ENCODE measurements at places on chromosomes 16 and 17.
A peak's percentile ranks its signal among the peaks of the same experiment; 100 is the strongest.

DNA sequence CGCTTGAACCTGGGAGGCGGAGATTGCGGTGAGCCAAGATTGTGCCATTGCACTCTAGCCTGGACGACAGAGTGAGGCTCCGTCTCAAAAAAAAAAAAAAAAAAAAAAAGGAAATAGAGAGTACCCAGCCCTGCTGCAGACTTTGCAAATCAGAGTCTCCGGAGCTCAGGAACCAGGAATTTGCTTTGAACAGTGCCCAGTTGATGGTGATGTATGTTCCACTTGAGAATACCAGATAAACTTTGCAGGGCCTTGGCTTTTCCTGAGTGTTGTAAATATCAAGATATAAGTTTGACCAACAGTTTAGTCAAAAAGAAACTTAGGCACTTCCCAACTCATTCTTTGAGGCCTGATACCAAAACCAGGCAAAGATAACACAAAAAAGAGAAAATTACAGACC is 30.6 kb upstream of the MAP3K14 start:
- no peak for DNase-seq

- DNase-seq = no peak
Observed at GRCh38 chr16:65540901-65541300, 419.0 kb upstream of the CDH11 start.

- DNase-seq = no peak
Observed at GRCh38 chr16:70651524-70651923, 5.2 kb downstream of the IL34 start.

DNA sequence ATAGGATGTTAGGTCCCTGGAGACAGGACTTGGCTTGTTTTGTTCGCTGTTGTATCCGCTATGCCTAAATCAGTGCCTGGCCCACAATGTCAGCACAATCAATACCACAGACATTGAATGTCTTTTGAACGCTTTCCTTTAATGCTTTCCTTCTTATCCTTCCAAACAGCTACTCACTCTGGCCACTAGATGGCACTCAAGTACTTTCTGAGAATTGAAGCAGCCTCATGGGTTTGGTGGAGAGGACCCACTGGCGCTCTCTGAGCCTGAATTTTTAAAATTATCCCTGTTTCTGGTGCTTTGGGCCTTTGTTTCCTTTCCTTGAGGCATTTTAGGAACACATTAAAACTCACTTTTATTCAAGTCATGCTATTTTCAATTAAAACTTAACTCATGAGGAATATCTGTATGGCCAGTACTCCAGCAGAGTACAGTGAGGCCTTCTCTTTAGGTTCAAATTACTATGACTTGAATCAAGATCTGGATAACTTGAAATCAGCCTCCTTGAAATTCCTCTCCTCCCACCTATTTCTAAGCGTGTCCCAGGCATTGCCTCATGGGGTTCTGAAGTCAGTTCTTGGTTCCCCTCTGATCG is 3.2 kb upstream of the NLRP1 start:
- peak; percentile 21 for DNase-seq

DNA sequence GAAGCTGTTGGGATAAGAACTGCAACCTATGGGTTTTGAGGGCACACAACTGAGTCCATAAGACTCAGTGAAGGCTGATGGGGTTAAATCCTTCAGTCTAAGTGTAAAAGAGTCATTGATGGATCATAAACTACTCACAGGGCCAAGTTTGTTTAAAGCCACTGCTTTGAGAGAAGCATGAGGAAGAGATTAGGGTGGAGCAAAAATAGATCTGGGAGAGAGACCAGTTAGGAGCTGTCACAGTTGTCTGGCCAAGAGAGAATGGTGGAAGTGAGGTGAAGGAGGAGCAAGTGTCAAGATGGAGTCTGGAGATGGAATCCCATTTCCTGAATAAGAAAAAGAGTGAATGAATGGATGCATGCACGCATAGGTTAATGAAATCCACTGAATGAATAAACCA is 379.1 kb upstream of the CDH11 start:
- DNase-seq = no peak

- DNase-seq = no peak
Observed at GRCh38 chr17:18004884-18005305, 32.2 kb downstream of the DRC3 start.

GRCh38 chr17:45364531-45365390 is 47.9 kb upstream of the MAP3K14 start:
- no peak for DNase-seq

GRCh38 chr16:88368036-88368435 is 14.7 kb upstream of the ZNF469 start:
- DNase-seq = no peak

DNA sequence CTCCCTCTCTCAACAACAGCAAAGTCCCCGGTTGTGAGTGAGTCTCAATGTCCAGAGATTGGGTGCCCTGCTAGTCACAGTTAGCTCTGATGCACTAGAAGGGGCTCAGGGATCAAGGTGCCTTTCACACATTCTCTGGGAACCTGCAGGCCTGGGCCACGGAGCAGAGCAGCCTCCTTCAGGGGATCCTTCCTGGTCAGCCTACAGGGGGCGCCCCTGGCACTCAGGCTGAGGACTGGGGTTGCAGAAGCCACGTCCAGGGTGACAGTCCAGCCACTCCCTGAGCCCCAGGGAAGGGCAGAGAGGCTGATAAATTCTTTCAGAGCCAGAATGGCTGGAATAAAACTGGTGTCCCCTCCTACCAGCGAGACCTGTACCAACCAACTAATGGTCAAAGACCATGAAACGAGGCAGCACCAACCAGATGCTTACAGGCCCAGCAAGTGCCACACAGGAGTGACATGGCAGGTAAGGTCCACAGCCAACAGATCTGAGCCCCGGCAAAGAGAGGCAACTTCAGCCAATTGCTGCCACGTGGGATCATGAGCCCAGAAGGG is 43.5 kb downstream of the ST3GAL2 start:
- no peak for DNase-seq

DNA sequence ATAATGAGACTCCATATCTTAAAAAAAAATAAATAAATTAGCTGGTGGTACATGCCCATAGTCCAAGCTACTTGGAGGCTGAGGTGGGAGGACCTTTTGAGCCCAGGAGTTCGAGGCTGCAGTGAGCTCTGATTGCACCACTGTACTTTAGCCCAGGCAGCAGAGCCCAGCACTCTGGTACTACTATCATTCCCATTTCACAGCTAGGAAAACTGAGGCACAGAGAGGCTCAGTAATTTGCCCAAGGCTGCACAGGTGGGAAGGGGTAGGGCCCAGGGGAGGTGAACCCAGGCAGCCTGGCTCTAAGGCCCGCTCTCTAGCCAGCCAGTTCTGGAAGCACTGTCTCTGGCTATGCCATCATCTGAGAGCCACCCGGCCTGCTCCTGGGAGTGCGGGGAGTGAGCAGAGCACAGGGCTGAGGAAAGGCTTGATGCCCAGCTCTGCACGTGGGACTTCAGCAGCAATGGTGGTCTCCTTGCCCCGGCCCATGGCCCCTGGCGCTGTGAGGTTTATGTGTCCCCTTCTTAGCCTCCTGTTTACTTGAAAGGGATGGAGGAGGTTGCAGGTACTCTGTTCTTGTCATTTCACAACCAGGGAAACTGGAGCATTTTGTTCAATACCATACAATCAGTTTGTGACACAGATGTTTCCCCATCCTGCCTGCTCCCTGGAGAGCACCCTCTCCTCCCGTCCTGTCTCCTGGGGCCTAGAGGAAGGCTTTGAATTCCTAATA is 222.3 kb downstream of the KATNIP start:
- DNase-seq = no peak

- DNase-seq = no peak
Observed at GRCh38 chr17:36825113-36825512, 112.2 kb upstream of the LHX1 start.

GRCh38 chr16:27803775-27804549 is 254.0 kb downstream of the KATNIP start:
- no peak for DNase-seq

DNA sequence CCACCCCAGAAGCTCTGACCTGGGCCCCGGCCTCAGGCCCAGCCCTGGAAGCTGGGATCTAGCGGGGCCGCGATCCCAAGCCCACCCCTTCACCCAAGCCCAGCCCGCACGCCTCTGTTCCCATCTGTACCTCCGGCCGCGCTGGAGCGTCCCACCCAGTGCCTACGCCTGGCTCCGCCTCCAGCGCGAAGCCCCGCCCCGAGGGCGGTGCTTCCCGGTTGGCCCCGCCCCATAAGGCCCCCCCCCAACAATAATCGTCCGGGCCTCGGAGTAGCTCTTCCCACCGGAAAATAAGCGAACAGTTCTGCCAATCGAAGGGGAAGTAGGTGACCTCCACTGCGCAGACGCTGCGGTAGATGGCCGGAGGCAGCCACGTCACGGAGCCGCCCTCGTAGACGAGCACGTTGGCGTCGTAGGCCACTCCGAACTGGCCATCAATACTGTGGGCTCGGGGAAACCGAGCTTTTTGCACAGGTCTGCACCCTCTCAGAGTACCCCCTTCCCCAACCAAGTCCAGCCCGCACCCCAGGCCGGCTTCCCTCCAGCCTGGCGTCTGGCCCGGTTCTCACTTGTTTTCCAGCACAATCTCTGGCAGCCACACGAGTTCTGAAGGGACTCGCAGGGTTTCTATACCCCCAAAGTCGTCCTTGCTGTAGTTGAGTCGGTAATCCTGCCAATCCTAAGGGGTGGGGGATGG is 1.1 kb downstream of the CHRNE start:
- DNase-seq = no peak

DNA sequence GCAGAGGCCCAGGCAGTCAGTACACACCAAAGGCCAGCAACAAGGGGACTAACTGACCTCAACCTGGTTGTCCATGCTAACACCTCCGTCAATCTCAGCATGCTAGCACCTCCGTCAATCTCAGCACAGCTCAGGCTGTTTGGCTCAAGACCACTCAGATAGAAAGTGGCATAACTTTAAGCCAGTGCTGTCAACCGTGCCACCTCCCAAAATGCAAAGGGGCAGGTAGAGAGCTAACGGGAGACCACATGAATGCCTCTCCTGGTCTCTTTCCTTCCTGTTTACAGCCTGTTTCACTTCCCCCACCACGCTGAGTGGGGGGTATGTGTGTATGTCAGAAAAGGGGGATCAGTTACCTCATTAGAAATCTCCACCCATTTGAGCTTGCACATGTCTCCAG is 3.3 kb downstream of the UBTF start:
- DNase-seq = no peak

DNA sequence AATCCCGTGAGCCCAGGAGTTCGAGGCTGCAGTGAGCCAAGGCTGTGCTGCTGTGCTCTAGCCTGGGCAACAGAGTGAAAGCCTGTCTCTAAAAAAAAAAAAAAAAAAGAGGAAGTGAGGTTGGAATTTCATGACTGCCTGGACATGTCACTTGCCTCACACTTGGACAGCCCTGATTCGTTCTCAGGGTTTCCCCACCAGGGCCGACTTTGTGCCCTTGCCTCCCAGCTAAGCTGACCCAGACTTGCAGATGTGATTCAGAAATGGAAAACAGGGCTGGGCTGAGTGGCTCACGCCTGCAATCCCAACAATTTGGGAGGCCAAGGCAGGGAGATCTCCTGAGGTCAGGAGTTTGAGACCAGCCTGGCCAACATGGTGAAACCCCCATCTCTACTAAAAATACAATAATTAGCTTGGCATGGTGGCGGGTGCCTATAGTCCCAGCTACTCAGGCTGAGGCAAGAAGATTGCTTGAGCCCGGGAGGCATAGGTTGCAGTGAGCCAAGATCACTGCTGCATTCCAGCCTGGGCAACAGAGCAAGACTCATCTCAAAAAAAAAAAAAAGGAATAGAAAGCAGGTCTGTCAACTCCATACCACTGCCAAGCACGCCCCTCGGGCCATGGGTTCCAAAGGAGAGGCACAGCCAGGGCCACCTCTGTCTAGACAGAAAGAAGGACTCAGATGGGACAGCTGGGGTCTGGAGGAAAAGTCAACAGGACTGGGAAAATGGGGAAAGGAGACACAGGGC is 46.9 kb downstream of the SOCS1 start:
- DNase-seq = no peak

DNA sequence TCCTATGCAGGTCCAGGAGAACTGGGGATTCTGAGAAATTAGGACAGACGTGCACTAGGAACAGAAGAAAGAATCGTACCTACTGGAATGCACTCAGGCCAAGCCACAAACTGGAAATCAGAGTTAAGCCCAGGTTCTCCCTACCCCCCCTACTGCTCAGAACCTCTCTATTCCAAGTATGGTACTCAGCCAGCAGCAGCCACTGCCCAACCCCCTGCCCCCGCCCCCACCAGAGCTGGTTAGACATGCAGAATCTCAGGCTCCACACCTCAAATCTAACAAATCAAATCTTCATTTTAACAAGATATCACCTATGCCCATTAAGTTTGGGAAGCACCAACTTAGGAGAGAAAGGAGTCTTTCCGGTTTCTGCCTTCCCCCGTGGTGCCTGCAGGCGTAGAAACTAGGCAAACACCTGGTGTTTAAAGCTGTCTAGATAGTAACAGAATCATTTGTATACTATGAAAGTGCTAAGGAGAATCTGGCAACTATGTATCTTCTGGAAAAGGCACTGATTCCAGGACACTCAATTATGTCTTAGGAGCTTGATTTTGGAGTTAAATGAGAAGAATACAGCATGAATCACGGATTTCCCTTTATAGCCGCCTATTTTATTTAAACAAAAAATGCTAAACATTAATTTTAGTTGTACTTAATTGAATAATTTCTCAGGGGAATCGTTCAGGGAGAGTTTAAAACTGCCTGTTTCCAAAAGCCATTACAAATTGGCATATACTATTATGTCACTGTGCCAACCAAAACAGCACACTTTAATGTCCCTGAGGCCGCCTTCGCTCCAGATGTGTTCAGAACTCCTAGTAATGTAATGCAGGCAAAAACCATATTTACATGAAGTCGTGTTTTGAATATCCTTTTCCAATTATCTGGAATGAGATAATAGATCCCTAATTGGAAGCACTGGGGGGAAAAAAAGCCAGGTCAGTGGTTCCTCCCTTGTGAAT is 166.5 kb downstream of the STX8 start:
- DNase-seq = no peak

- DNase-seq = peak; percentile 45
Observed at GRCh38 chr16:73771196-73772064, 525.2 kb upstream of the PSMD7 start.

- no peak for DNase-seq
Observed at GRCh38 chr16:56915336-56916119, 16.4 kb upstream of the HERPUD1 start.

DNA sequence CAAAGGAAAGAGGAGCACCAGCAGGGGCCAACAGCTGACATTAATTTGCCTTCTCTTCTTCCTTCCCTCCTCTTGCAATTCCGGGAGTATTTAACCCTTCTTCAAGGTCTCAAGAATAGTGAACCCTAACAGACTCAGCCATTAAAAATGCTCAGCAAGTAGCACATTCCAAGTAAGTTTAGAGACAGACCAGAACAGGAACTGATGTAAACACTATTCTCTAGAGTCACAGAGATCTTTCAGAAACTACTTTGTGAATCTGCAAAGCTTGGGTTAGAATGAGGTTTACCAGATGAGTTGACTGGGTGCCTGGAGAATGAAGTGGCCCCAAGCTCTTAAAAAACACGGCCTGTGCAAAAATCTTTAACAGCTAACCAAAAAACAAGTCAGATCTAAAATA is 50.9 kb downstream of the TEX2 start:
- DNase-seq = no peak

GRCh38 chr16:84247844-84248243 is 8.0 kb upstream of the KCNG4 start:
- no peak for DNase-seq

GRCh38 chr16:69014811-69015210 is 90.6 kb upstream of the HAS3 start:
- DNase-seq = no peak

Data from AG09309 (cell line).